Hindlimb muscle (tissue), 1 donor: ENCODE measurements at places on chromosomes 7 and 10.

DNA sequence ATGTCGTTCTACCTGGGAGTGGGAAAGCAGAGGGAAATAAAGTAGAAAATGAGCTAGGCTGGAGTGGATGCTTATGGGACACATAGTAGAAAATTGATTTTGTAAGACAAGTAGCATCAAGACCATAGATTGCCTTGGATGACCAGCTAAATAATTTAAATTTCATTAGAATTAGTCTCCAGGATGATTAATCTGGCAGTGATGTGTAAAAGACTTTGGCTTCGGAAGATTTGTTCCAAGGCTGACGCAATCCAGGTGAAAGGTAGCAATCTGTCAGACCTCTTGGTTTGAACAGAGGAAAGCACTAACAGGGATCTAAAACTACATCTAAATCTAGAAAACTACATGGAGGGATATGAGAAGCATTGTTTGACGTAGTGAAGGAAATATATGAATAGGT, 236.5 kb downstream of the ARL4A start:
- no peak for DNase-seq

GRCh38 chr7:73936967-73937366, 76.0 kb downstream of the TMEM270 start:
- DNase-seq: no peak

DNA sequence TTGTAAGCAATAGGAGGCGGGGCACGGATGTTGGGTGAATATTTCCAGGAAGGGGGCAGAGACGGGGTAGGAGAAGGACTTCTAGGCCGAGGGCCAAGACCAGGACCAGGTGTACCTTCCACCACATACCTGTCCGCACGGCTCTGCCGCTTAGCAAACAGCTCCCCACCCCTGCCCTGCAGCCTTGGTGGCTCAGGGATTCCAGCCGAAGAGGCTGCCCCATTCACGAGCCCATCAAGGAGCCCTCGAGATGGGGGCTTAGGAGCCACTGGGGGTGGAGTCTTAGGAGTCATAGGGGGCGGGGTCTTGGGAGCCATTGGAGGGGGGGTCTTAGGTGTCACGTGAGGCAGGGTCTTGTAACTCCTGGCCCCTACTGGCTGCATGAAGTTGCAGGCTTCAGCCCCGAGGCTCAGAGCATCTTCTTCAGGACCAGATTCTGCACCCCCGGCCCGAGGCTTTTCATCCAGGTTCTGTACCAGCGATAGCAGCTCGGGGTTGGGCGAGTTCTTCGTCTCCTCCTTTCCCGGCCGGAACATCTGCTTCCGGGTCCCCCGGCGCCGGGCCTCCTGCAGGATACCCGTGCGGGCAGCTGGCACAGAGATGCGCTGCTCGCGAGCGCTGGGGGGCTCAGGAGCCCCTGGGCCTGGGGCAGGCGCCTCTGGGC, 6.1 kb upstream of the MYOZ1 start:
- DNase-seq: peak; percentile 57

- no peak for DNase-seq
Observed at GRCh38 chr7:82598958-82599357, 155.4 kb upstream of the CACNA2D1 start.

DNA sequence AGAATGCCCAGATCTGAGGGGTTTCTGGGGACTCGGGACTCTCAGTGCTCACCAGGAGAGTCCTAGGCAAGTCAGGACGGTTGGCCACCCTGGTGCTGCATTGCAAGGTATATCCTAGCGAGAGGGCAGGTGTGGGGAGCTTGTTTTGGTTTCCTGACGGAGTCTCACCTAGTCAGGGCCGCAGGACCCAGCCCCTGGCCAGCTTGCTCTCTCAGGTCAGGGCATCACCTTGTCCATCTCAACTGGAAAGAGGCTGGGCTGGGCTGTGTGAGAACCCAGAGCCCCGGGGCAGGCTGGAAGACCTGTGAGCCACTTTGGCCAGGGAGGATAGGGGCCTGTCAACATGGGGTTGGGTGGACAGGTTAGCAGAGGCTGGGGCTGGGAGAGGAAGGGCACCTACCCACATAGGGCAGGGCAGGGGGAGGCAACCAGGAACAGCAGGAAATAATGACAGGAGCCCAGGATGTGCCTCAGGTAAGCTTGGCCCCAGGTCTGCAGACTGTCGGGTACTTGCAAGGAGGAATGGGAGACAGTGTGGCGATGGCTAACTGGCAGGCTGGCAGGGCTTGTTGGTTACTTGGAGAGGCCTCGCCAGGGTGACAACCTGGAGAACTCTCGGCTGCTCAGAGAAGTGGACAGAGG, 31.5 kb downstream of the DNAJB12 start:
- DNase-seq: no peak
